ENCODE measurements at places on chromosomes 1 and 21. TPM values are rescaled to one million over a fixed set of nuclear protein-coding genes. Genes with fewer than 3 reads are reported as not detected.

DNA sequence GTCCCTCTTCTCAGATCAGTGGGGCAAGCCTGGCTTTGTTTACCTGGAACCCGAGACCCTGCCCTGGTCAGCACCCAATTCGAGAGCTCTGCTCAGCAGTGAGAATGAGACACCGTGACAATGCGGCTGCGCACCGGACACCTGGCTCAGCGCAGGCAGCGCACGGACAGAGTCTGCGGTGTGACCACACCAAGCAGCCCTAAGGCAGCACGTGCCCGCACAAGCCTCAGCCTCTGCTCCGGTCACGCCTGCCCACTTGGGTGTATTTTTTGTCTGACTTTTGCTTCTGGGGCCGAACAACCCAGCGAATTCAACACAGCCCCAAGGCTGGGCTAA is 4.7 kb downstream of the KRTAP10-8 start:
- DNase-seq, result no peak

- no peak for DNase-seq
These were observed 42.0 kb upstream of the PCBP3 start for GRCh38 chr21:45601551-45601950.

- no peak for DNase-seq
These were observed 99.0 kb downstream of the LTN1 start for GRCh38 chr21:28893687-28894086.

HEATR1 gene
- 77.2 TPM for total RNA-seq
